ENCODE measurements at places on chromosomes 4 and X.

DNA sequence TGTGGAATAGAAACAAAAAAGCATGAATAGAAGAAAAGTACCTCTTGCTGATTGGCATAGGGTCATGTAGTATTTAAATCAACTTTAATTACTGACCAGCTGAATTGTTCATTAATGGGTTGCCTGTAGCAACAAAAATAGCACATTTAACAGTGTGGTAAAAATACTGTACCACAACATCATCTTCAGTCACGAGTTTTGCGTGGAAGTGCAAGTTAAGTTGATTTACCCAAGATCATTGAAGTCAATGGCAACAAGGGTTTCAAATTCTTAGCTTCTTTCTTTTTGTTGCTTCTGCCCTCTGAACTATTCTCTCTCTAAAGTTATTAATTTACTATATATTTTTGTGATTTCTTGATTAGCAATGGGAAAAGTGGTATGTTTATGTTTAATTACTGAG lies 526.6 kb downstream of the C4orf33 start:
- no peaks in the 10 kb centered on the region for H3K27me3 ChIP-seq
- no peak for DNase-seq
- no peak overlapping the region for H3K27ac ChIP-seq
- H3K4me3 ChIP-seq, result no peak overlapping the region
- H3K36me3 ChIP-seq, result no peaks in the 10 kb centered on the region
- H3K4me1 ChIP-seq, result no peaks in the 10 kb centered on the region

DNA sequence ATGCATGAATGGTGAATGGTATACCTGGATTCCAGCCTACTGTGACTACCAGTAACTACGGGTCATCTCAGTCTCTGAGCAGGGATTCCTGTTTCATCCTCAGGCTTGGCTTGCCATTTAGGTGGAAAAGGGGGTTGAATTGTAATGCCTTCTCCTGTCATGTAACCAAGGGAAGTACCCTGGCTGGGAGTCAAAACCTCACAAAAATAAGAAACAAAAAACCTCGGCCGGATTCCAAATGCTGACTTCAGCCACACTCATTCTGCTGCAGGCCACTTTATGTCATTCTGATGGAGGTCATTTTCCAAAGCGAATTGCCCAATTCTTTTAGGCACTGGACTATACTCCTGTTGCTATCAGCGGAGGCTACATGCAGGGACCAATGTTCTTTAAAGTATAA lies 324.7 kb downstream of the LDB2 start:
- no peak overlapping the region for H3K27ac ChIP-seq
- no peaks in the 10 kb centered on the region for H3K4me1 ChIP-seq
- no peaks in the 10 kb centered on the region for H3K27me3 ChIP-seq
- H3K36me3 ChIP-seq, result no peaks in the 10 kb centered on the region
- no peak overlapping the region for H3K4me3 ChIP-seq
- no peak for DNase-seq

- no peaks in the 10 kb centered on the region for H3K27me3 ChIP-seq
- no peak overlapping the region for H3K4me3 ChIP-seq
- H3K36me3 ChIP-seq, result no peaks in the 10 kb centered on the region
- no peak overlapping the region for H3K27ac ChIP-seq
Observed at GRCh38 chr4:180909279-180909678, 1333.9 kb upstream of the TENM3 start.

- no peaks in the 10 kb centered on the region for H3K27me3 ChIP-seq
- H3K4me1 ChIP-seq, result peaks cover 39% of the 10 kb centered on the region
- DNase-seq, result no peak
- no peak overlapping the region for H3K4me3 ChIP-seq
Observed at GRCh38 chr4:165288639-165289422, 38.6 kb upstream of the MSMO1 start.
